Activated T-helper 1 cell treated with anti-CD3 and anti-CD28 coated beads, Interleukin-12 subunit alpha, Interleukin-12 subunit beta, Interleukin-2, Interleukin-4 antibody, amounts not matched to agents 30 ng/mL and 10 ng/mL and 1 ng/mL, durations not matched to agents 14 hours and 24 hours and 36 hours (primary cell): ENCODE measurements at places on chromosomes 7 and 10. TPM values are rescaled to one million over a fixed set of nuclear protein-coding genes. Genes with fewer than 3 reads are reported as not detected.
A peak's percentile ranks its signal among the peaks of the same experiment; 100 is the strongest.

- H3K4me1 ChIP-seq = no peaks in the 10 kb centered on the region
- H3K27me3 ChIP-seq = no peaks in the 10 kb centered on the region
- H3K27ac ChIP-seq = no peak overlapping the region
- DNase-seq = no peak
- no peaks in the 10 kb centered on the region for H3K36me3 ChIP-seq
Observed at GRCh38 chr10:19546224-19546623, 270.0 kb upstream of the PLXDC2 start.

- H3K4me1 ChIP-seq = no peaks in the 10 kb centered on the region
- DNase-seq = no peak
Observed at GRCh38 chr10:62796896-62797295, 7.6 kb upstream of the ADO start.

GRCh38 chr10:106347547-106347946 is 817.0 kb downstream of the SORCS1 start:
- H3K36me3 ChIP-seq = no peaks in the 10 kb centered on the region
- no peaks in the 10 kb centered on the region for H3K4me1 ChIP-seq
- DNase-seq = no peak
- H3K4me3 ChIP-seq = no peak overlapping the region
- no peak overlapping the region for H3K27ac ChIP-seq

DNA sequence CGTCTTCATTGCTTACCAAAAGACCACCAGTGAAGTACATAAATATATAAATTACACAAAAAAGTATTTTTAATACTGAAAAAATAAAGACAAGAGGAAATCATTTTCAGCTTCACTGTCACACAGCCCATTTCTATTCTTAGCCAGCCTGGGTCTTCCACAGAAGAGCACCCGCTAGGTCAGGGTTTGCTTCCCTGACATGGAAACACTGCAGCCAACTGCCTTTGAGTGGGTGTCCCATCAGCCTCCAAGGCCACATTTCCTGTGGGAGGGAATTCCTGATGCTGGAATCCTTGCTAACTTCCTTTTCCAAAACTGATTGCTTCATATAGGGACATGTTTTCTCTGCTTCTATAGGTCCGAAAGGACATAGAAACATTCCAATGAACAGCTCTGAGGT is 137.8 kb upstream of the CAV2 start:
- H3K27me3 ChIP-seq = peaks cover 2% of the 10 kb centered on the region
- no peaks in the 10 kb centered on the region for H3K36me3 ChIP-seq
- H3K27ac ChIP-seq = no peak overlapping the region
- DNase-seq = no peak

- peaks cover 7% of the 10 kb centered on the region for H3K27me3 ChIP-seq
- H3K4me3 ChIP-seq = peak within 1 kb of the TSS; percentile 93
- peaks cover 34% of the 10 kb centered on the region for H3K4me1 ChIP-seq
- peak; percentile 61 for DNase-seq
Observed at GRCh38 chr10:45000752-45001380, at the start of gene ZNF22. ZNF22 (plus strand) TSS chr10:45000923; CDS start chr10:45003369, 2,446 bp downstream.

DNA sequence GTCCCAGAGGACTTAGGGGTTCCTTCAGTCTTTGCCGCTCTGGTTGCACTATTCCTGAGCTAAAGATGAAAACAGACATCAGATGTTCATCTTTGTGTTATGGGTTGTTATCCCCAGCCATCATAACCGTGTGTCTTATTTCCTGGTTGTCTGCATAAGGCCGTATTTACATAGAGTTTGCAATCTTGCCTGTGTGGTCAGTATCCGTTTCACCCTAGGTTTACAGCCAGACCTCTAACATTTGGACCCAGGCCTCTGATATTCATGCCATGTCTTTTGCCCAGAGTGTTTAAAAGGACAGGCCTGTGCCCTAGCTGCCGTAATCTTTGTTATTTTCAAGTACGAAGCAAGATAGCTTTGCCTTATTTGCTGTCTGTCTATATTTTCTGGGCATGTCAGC is 26.6 kb downstream of the LRRC4 start:
- H3K27ac ChIP-seq = no peak overlapping the region
- H3K36me3 ChIP-seq = peaks cover 6% of the 10 kb centered on the region
- H3K4me1 ChIP-seq = peaks cover 11% of the 10 kb centered on the region
- no peaks in the 10 kb centered on the region for H3K27me3 ChIP-seq
- H3K4me3 ChIP-seq = no peak overlapping the region

The LUC7L2 gene
- 179 and 194 TPM in 2 replicates for total RNA-seq

The CPEB3 gene
- 2.5 and 2.7 TPM in 2 replicates for total RNA-seq

The CC2D2B gene
- 0.60 and 0.96 TPM in 2 replicates for total RNA-seq

GRCh38 chr7:70193514-70193913 is 595.2 kb downstream of the AUTS2 start:
- H3K4me1 ChIP-seq = no peaks in the 10 kb centered on the region
- H3K27me3 ChIP-seq = no peaks in the 10 kb centered on the region
- no peak for DNase-seq

GRCh38 chr10:119199231-119199992 is 8.0 kb upstream of the GRK5 start:
- DNase-seq = peak; percentile 48
- no peak overlapping the region for H3K4me3 ChIP-seq
- no peak overlapping the region for H3K27ac ChIP-seq
- H3K27me3 ChIP-seq = peaks cover 2% of the 10 kb centered on the region

The NUTM2B gene
- total RNA-seq = 0.54 and 1.5 TPM in 2 replicates

DNA sequence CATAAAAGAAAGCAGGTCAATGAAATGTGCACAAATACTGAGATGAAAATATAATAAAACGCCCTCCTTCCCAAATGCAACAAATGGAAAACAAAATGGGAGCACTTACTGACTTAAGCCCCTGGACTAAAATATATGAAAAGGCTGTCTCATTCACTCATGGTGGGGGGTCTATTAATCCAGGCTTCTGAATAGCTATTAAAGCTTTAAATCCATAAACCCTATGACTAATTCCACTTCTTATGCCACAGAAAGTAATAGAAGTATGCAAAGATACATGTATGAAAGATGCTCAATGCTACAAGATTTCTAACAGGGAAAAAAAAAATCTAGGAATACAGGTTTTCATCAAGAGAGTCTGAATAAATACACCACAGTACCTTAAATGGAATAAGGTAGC is 20.5 kb downstream of the EIF3A start:
- no peak overlapping the region for H3K27ac ChIP-seq
- H3K27me3 ChIP-seq = no peaks in the 10 kb centered on the region
- peaks cover 61% of the 10 kb centered on the region for H3K36me3 ChIP-seq
- H3K4me1 ChIP-seq = peaks cover 14% of the 10 kb centered on the region
- no peak overlapping the region for H3K4me3 ChIP-seq

The OPN1SW gene
- total RNA-seq = not detected in 2 replicates

- H3K27me3 ChIP-seq = peaks cover 3% of the 10 kb centered on the region
- DNase-seq = no peak
- H3K36me3 ChIP-seq = no peaks in the 10 kb centered on the region
Observed at GRCh38 chr7:24328050-24328449, 44.1 kb downstream of the NPY start.

- H3K27ac ChIP-seq = peak overlapping the region; percentile 77
- peaks cover 33% of the 10 kb centered on the region for H3K36me3 ChIP-seq
- H3K4me3 ChIP-seq = peak overlapping the region; percentile 74
- DNase-seq = no peak
- peaks cover 34% of the 10 kb centered on the region for H3K4me1 ChIP-seq
- no peaks in the 10 kb centered on the region for H3K27me3 ChIP-seq
Observed at GRCh38 chr10:100167553-100168312, 18.1 kb downstream of the ERLIN1 start.

- peak overlapping the region; percentile 47 for H3K27ac ChIP-seq
- no peaks in the 10 kb centered on the region for H3K36me3 ChIP-seq
Observed at GRCh38 chr7:74569501-74570075, 87.9 kb upstream of the GTF2I start.

- no peak for DNase-seq
- peaks cover 1% of the 10 kb centered on the region for H3K36me3 ChIP-seq
Observed at GRCh38 chr7:137667633-137668387, 179.0 kb downstream of the DGKI start.

GRCh38 chr7:73900286-73900685 is 39.3 kb downstream of the TMEM270 start:
- no peak overlapping the region for H3K27ac ChIP-seq
- H3K36me3 ChIP-seq = no peaks in the 10 kb centered on the region
- H3K4me1 ChIP-seq = no peaks in the 10 kb centered on the region
- no peak overlapping the region for H3K4me3 ChIP-seq
- H3K27me3 ChIP-seq = peaks cover 3% of the 10 kb centered on the region
- DNase-seq = no peak

The DHTKD1 gene
- total RNA-seq = 19.9 and 22.6 TPM in 2 replicates

GRCh38 chr7:31948029-31948428 is 122.2 kb downstream of the PDE1C start:
- no peak overlapping the region for H3K4me3 ChIP-seq
- no peaks in the 10 kb centered on the region for H3K4me1 ChIP-seq
- no peak for DNase-seq

The PNLIPRP1 gene
- not detected in 2 replicates for total RNA-seq

The MCU gene
- total RNA-seq = 12.6 and 17.5 TPM in 2 replicates

The VSTM2A gene
- not detected in 2 replicates for total RNA-seq

DNA sequence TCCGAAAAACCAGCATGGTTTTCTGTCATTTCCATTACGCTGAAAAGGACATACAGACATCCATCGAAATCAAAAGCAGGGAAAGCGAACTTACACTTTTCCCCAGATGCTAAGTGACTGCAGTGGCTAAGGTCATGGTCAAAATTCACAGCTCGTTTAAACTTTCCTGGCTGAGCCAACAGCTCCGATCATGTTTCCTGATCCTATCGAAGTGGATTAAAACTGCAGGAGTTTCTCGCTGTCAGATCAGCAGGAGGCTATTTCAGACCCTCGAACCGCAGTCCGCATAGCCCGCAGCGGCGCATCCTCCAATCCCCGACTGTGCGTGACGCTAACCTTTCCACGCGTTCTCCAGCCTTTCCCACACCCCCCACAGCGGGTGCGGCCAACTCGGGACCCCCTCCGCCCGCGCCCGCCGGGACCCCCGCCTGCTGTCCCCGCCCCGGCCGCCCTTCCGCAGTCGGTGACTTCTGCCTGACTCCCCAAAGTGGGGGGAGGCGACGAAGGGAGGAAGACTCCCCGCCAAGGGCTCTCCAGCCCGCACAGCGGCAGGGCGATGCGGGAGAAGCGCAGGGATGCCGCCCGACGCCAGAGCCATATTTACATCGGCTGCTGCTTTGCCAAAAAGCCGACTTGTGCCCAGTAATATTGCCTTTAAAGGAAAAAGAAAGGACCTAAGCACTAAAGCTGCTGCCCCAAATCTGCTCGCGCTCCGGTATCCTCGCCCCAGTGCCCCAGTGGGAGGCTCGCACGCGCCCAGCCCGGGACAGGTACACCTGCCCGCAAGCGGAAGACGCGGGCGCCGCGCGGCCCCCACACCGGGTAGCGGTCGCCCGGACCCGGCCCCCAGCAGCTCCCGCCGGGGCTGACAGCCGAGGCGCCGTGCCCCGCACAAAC is 1.2 kb downstream of the PIP4K2A start:
- H3K36me3 ChIP-seq = peaks cover 10% of the 10 kb centered on the region
- DNase-seq = peak; percentile 31
- H3K4me3 ChIP-seq = peak overlapping the region; percentile 88
- peaks cover 50% of the 10 kb centered on the region for H3K4me1 ChIP-seq
